ENCODE measurements at places on chromosomes 12 and 14.

DNA sequence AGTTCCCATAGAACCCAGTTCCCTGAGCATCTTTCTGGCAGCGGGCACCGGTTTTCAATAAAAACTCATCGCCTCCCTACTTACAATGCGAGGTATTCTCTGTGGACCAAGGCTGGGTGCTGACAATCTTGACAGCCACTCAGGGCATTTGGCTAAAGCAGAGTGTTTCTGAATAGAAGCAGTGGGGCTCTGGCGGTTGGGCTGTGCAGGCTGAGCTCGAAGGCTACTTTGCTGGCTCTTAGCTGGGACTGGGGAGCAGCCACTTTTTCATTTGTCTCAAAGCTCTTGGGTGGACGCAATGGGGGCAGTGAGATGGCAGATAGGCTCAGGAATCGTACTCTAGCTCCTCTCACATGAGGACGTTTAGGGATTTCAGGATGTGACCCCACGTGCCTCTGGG is 151.8 kb downstream of the UNC79 start:
- no peak for DNase-seq

DNA sequence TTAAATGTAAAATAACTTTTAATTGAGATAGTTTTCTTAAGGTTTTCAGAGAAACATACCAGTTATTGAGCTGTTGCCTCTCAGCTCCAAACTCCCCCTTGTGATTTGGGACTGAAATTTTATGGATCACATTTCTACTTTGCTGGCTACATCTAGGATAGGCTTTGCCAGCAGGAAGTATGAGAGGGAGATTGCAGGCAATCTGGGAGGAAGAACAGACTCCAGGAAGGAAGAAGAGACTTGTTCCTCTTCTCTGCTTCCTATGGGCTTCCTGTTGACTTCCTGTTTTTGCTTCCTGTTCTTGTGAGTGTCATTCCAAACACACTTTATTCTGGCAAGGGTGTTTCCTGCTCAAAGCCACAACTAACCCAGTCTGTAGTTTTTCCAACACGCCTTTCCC is 312.9 kb downstream of the ITPR2 start:
- DNase-seq: no peak

DNA sequence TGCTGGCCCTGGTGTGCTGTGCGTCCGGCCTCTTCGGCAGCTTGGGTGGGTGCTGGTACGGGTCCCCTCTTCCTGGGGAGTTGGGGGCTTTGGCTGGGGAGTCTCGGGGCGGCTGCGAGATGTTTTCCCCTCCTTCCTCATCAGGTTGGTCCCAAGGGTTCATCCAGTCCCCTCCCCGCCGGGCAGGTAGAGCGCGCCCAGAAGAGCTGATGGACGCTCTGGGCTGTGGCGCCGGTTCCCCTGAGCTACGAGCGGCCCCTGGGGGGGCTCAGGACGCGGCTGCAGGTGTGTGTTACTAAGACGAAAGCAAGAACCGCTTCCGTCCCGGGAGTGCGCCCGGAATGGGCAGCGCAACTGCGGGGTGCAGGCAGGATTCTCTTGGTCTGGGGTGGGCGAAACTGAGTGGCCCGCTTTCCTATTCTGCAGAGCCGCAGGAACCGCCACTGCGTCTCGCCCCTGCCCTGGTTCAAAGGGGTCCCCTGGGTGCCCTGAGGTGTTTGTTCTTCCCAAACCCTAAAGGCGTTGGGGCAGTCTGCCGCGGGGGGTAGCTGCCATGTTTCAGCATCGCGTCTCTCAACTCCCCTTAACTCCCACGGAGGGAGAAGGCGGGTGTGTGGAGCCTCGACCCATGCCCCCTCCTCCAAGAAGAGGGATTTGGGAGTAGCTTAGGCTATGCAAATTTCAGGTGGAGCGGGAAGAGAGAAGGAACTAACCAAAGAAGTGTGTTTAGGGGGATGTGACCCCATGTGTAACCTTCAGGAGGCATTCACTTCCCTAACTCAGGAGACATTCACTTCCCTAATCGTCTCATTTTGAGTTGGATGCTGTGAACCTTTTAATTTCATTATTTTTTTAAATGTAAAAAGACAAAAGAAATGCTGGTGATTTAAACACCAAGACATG is 1.2 kb downstream of the SLC24A4 start:
- no peak for DNase-seq

DNA sequence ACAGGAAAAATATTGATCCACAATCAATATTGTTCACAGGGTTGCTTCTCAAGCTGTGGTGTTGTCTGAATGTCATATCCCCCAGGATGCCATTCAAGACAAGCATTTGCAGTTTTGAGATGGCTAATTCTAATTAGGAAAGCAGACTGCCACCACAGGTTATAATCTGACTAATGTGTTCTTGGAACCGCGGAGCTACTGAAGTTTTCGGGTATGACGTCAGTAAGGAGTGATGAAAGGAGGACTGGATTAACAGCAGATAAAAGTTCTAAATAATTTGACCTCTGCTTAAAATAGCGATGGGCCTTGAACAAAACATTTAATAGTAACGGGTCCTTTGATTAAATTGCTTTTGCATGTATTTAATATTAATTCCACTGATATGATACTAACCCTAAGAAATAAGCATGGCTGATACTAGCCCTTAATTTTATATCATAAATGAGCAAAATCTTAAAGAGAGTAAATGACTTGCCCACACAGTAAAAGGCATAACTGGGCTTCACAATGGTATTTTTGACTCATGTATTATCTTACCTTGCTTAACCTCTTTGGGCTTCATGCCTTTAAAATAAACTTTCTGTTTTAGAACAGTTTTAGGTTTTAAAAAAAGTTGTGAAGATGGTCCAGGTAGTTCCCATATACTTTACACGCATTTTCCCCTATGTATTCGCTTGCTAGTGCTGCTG is 50.3 kb downstream of the TSHR start:
- no peak for DNase-seq

DNA sequence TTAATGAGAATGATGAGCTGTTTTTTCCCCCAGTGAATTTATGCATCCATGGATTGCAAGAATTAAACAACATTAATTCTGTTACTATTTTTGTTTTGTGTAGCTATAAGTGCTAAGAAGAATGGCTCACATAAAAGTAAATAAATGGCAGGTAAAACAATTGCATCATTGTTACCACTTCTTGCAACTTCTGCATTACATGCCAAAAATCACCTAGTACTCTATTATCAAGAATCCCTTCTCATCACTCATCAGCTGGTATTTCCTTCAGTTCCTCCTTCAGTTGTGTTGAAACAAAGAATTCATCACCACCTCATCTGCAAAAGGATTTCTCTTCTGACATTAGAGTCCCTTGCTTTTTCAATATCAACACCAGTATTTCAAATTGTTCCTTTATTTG is 773 bp downstream of the A2M start:
- DNase-seq: no peak

GRCh38 chr14:29222671-29223268 is 456.2 kb downstream of the FOXG1 start:
- peak; percentile 16 for DNase-seq

DNA sequence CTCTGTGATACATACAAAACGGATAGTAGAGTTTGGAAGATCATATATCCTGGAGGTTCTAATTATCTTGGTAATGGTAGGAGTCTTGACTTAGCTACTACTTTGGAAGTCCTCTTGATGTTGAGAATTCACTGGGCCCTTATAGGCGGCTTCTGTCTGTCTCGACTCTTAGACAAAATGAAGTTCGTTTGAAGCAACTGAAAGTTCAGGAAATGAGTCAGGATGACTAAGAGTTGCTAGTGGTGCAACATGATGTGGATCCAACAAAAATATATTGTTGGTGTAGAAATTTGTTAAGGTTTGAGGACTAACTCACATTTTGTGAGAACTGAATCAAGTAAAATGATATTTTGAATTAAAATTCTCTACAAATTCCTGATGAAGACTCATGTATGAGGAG is 272.7 kb downstream of the AEBP2 start:
- DNase-seq: no peak

DNA sequence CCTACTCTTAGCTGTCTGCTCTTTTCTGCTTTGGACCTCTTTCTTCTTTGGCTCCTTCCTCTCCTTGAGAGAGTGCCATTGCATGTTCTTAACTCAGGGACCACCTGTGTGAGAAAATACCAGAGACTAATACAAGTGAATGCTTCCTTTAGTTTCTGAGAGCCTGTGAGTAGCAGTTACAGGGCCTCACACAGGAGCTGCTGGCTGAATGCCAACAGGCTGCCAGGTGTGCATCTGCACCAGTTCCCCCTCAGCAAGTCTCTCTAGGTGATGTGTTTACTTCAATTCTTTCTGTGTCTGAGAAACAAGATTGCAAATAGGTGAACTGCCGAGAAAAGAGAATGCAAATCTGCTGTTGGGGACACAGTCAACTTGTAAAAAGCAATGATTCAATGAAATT is 108.2 kb downstream of the STXBP6 start:
- DNase-seq: peak; percentile 22

GRCh38 chr12:12217018-12217359 is 49.9 kb downstream of the LRP6 start:
- DNase-seq: no peak

- DNase-seq: no peak
These were observed 26.3 kb downstream of the ZFP36L1 start for GRCh38 chr14:68766299-68767247.

DNA sequence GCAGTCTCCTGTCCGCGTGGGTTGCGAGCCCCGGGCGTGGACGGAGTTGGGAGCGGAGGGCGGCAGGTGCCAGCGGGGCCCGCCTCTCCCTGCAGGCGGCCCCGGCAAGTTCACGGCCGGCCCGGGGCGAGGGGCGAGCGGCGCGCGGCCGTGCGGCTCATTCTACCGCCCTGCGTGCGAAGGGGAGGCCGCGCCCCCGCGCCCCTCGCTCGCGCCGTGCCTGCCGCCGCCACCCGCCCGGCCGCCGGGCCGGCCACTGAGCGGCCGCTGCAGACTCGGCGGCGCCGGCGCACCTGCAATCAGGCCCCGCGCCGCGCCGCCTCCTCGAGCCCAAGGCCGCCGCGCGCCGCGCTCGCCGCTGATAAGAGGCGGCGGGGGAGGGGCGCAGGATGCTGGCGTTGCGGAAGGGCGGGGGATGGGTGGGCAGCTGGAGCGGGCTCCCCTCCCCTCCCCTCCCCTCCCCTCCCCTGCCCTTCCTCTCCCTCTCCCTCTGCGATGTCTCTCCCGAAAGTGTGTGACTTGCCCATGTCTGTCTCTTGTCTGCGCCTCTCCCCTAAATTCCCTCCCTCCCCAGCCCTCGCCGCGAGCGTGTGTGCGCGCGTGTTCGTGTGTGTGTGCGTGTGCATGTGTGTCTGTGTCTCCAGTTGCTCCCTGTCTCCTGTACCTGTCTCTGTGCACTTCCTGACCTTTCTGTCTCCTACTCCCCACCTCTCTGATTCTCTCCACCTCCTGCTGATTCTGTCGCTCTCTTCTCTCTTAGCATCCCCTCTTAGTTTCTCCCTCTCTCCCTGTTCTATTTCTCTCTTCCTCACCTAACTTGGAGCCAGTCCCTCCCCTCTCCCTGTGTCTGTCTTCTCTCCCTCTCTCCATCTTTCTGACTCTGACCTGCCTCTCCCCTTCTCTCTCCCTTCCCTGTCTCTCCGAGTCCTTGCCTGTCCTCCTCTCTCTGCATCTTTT is 768.1 kb upstream of the TBX3 start:
- peak; percentile 29 for DNase-seq

DNA sequence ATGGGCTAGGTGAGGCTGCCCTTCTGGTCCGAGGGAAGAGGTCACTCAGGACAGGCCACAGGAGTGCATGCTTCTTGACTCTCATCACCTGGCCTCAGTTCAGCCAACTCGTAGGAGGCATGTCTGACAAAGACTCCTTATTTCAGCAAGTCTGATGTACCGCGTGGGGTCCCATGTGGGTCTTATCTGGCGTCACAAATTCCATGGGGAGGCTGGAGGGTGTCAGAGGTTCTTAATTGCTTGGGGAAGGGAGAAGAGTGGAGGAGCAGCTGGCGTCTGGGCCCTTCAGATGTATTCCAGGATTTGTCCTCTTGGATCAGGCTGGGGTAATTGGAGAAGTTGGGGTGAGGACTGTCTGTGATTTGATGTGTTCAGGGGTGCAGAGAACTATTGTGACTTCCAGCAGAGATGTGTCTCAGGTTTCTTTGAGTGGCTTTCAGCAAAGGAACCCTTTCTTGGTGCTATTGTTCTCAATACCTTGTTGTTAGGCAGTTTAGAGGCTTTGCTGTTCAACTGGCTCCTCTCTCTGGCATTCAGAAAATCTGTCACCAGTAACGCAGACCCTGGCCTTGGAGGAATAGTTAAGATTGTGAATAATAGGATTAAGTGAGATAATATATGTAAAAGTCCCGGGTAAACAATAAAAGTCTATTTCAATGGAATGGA is 60.1 kb downstream of the SUSD6 start:
- no peak for DNase-seq

- DNase-seq: no peak
These were observed 31.7 kb upstream of the APPL2 start for GRCh38 chr12:105267711-105268110.

GRCh38 chr14:87179936-87180335 is 813.0 kb downstream of the GALC start:
- no peak for DNase-seq
